Forelimb muscle (tissue), 1 donor: ENCODE measurements at places on chromosomes 7 and 10. TPM values are rescaled to one million over a fixed set of nuclear protein-coding genes. Genes with fewer than 3 reads are reported as not detected.

DNA sequence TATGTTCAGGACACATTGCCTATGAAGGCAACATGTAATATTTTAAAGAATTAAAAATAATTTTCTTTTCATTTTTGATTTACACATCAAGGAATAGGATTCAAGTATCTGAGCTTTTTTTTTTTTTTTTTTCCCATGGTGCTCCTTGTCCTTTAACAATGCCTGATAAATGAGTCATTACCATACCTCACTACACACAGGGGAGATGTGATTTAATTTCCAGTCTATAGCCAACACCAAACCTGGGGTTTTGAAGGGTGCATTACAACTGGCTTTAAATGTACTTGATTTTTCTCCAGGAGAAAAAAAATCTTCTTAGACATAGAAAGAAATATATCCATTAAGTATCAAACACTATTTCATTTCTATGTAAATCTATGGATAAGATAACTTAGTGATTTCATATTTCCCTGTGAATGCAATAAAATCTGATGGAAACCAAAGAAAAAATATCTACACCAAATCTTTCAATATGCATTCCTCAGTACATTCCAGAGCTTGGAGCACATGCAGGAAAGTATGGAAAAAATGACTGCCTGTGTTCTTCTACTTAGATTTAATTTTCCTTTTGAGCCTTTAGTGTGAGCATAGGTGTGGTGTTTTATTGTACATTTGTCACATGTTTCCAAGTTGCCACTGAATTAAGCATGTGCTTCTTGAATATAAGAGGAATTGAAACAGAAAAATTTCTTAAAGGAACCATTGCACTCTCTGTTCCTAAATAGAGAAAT is 204.8 kb upstream of the MEOX2 start:
- DNase-seq, result peak; percentile 44

- no peak for DNase-seq
These were observed 10.9 kb upstream of the KIAA1549 start for GRCh38 chr7:138992052-138992531.

DNA sequence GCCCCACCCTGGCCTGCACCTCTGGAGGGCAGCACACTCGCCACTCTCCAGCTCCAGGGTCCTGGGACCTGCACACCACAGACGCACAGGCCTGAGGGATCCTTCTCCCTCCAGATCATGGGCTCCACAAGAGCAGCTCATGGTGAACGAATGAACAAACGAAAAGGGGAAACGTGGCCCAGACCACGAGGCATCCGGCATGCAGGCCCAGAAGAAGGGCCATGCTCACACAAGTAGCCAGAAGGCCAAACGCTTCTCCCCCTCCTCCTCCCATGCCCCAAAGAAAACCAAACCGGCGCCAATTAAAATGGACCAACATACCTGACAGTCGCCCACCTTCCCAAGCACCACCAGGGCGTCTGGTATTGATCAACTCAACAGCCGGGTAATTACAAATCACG is 30.4 kb downstream of the MAD1L1 start:
- DNase-seq, result no peak

DNA sequence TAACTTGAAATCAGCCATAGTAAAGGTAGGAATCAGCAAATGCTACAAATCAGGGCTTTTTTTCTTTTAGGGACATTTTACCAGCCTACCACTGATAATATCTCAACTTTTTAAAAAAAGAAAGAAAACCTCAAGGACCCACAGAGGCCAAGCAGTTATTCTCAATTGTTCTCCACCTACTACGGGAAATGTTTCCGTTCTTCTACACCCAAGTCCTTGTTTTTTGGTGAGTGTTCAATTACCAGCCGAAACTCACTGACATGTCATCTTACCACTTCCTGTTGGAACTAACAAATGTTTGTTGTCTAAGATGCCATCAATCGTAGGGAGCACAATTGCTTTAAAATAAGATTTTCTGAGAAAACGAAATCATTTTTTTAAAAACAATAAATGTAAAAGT is 50.2 kb upstream of the CDK1 start:
- DNase-seq, result no peak

- DNase-seq, result no peak
These were observed 219.3 kb upstream of the MKLN1 start for GRCh38 chr7:131108212-131108940.

The MINPP1 gene
- polyA plus RNA-seq, result 14.8 TPM

The SLC18A2 gene
- polyA plus RNA-seq, result 0.29 TPM

The AOAH gene
- 2.5 TPM for polyA plus RNA-seq

The OPN4 gene
- polyA plus RNA-seq, result 1.9 TPM
